Stomach (tissue), 19 donors: ENCODE measurements at places on chromosomes 6 and 20.

DNA sequence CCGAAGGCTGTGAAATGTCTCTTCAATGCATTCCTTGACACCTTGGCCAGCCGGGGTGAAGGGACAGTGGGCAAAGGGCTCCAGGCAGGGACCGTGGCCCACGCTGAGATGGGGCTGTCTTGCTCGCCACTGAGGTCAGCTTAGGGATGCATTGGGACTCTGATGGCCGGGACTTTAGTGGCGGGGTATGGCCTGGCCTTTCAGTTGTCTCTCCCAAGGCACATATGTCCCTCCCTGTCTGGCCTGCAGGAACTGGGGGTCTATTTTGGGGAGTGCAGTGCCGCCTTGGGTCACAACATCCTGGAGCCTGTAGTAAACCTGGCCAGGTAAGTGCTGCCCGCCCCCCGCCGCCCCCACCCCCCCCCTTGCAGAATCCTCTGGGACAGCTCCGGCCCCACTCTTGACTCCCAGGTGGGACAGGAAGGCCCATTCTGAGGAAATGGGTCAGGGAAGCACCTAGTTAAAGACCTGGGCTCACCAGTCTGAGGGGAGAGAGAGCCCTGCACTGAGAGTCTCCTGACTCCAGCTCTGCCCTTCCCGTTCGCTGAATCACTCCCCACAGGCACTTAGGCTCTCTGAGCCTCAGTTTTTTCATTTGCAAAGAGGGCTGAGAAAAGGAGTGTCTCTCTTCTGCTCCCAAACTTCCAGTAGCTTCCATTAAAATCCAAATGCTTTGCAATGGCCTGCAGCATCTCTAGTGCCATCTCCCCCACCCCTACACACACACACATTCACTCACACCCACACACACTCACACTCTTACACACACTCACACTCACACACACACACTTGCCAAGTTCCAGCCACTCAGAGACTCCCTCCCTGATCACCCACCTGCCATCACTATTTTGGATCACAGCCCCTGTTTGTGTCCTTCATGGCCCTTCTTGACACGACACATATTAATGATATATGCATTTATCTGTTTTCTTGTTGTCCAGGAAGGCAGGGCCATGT lies 33.1 kb downstream of the RAB44 start:
- no peak for DNase-seq

DNA sequence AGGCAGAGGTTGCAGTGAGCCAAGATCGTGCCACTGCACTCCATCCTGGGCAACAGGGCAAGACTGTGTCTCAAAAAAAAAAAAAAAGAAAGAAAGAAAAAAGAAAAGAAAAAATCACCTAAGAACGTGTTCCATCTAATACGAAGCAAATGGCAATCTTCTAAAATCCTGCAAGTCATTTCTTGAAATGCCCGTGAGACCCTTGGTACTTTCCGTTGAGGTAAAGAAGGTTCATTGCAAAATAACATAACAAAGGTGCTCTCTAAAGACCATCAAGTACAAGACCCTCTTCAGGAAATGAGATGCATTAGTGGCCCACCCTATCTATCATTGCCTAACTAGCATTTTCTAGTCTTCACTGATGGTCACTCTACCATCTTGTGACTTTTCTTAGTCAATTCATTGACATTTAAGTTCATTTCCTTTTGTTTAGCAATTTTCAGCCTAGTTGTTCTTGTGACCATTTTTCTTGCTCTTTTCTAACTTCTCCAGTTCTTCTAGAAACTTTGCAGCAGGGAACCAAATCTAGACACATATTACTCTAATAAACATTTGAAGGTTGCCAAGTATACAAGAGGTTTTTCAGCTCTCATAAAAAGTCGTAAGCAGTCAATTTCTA lies 14.0 kb downstream of the MBOAT1 start:
- DNase-seq: no peak

- DNase-seq: peak; percentile 90
Measured at GRCh38 chr20:36856691-36857635, 19.0 kb upstream of the TLDC2 start.

DNA sequence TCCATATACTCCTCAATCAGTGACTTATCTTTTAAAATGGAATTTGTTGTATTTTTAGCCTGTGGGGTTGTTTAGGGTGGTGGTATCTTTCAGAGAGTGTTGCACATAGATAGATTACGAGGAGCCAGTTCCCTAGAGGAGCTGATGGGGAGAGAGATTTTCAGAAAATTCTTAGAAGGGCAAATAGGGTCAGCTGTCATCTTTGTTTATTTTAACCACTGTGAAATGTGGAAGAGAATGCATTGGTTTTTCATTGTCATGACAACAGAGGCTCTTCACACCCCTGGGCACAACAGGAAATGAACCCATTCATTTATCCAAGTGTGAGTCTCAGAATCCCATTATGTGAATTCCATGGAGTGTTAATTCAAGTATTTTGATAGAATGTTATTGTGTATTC lies 188.4 kb downstream of the JARID2 start:
- no peak for DNase-seq

- DNase-seq: no peak
Measured at GRCh38 chr6:27081931-27082330, 165.6 kb upstream of the PRSS16 start.

DNA sequence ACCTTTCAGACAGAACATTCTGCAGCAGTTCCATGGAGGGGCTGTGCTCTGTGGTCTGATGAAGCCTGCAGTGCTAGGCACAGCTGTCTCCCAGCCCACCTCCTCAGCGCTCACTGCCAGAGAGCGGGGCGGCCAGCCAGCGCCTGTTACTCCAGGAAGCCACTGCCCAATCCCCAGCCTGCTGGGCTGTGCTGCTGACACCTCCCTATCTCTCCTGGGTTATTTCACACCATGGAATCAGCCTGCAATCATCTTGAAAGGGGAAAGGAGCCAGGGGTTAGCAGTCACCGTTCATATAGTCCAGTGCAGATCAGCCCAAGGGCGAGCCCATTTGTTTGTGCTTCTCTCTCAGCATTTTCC lies 46.3 kb upstream of the NHSL1 start:
- peak; percentile 69 for DNase-seq

- peak; percentile 17 for DNase-seq
Measured at GRCh38 chr6:12545619-12546409, 170.8 kb upstream of the PHACTR1 start.

DNA sequence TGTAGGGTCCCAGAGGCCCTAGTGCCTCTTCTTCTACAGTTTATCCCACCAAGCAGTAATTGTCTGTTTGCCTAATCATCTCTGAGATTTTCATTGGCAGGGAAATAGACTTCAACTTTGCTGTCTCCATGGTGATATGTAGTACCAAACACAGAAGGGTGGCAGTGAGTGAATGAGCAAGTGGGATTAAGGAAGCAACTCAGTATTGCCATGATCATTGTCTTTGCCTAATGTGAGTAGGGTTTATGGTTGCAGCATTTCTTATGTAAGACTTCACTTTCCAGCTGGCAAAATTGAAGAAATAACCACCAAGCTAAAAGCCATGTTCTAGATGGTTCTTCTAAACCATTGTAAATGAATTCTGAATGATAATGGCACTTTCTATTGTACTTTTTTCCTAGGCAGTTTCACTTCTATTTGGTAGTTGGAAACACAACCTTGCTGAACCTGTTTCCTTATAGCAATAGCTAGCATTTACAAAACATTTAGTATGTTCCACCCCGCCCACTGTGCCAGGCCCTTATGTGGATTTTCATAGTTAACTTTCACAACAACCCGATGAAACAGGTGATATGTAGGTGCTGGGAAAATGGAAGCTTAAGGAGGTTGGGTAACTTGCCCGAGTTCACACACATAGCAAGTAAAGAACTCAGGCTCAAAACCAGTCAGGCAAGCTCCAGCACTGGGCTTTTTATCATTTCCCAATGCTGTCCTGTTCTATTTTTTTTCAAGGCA lies 32.0 kb downstream of the ZC2HC1B start:
- peak; percentile 74 for DNase-seq
